ENCODE measurements at places on chromosomes 3 and 15.

DNA sequence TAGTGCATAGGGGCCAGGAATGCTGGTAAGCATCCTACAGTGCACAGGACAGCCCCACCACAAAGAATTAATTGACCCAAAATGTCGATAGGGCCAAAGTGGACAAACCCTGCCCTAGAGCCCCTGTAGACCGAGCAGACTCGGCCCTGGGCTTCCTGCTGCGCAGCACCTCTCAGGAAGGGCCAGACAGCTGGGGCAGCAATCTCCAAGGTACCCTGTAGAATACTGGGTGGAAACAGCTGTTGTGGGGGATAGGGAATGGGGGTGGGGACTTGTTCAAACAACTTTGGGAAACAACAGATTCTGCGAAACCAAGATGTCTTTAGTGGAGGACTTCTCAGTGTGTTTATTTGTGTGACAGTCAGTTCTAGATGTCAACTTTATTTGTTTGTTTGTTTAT lies 67.1 kb downstream of the MRPL46 start:
- DNase-seq, result no peak

DNA sequence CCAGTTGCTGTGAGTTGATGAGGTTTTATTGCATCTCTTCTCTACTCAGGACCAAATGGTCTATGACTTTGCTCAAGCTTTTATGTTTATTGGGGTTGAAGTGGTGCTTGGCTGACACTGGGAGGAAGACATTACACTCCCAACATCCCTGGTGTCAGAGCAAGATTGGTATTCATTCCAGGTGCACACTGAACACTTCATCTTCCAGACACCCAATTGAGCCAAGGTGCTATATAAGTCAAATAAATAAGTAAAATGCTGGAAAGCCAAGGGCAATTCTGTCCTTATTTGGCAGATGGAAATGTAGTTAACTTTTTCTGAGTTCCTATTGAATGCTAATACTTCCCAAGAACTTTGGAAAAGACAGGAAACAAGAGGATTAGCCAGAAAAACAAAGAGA lies 53.2 kb upstream of the CDV3 start:
- no peak for DNase-seq

GRCh38 chr3:12934431-12934830 lies 93.1 kb upstream of the RPL32 start:
- DNase-seq, result peak; percentile 79

DNA sequence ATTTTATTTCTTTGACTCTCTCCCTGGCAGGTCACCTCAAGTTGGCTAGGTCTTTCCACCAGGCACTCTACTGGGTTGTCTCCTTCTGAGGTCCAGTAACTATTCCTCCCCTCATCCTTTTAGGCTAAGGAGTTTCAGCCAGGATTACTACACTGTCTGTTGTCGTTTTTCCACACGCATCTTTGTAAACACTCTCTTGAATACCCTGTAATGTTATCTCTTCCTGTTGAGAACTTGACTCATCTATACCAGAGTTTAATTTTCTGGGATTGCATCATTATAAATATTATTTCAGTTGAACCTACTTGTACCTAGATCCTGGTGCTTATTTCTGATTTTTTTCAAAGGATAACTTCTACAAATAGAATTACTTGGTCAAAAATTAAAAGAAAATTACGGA lies 138.3 kb downstream of the SQOR start:
- DNase-seq, result no peak

- DNase-seq, result no peak
Observed at GRCh38 chr15:96336108-96336595, 5.7 kb downstream of the NR2F2 start.
